ENCODE measurements at places on chromosomes 4 and X. TPM values are rescaled to one million over a fixed set of nuclear protein-coding genes. Genes with fewer than 3 reads are reported as not detected.

Gene GUF1
- total RNA-seq = 27.7 TPM

Gene MSX1
- 1.6 TPM for total RNA-seq

Gene CRLF2
- total RNA-seq = not detected

Gene CLCN4
- 6.8 TPM for total RNA-seq

Gene MTMR8
- total RNA-seq = 1.7 TPM

Gene PFKFB1
- 0.14 TPM for total RNA-seq

Gene PABPC5
- 1.7 TPM for total RNA-seq

Gene AVPR2
- total RNA-seq = 0.08 TPM

Gene WAS
- total RNA-seq = not detected

Gene GSX2
- total RNA-seq = not detected

Gene GPR173
- 6.4 TPM for total RNA-seq

Gene CXorf49
- total RNA-seq = 80.7 TPM

Gene ATP2B3
- not detected for total RNA-seq

Gene PIGA
- 18.6 TPM for total RNA-seq

Gene RNF212
- 13.0 TPM for total RNA-seq

Gene FAM9B
- not detected for total RNA-seq

Gene MAGEC1
- total RNA-seq = not detected

Gene ADRA2C
- 2.8 TPM for total RNA-seq
